ENCODE measurements at places on chromosomes 4 and X. TPM values are rescaled to one million over a fixed set of nuclear protein-coding genes. Genes with fewer than 3 reads are reported as not detected.

ZNF157 gene
- total RNA-seq: not detected

NR3C2 gene
- total RNA-seq: 0.09 TPM

F11 gene
- not detected for total RNA-seq

HSD17B13 gene
- 0.60 TPM for total RNA-seq

CRMP1 gene
- 2.5 TPM for total RNA-seq

ART3 gene
- not detected for total RNA-seq
